ENCODE measurements at places on chromosomes 12 and 14.

GRCh38 chr14:29161593-29161992 is 395.0 kb downstream of the FOXG1 start:
- DNase-seq, result no peak

DNA sequence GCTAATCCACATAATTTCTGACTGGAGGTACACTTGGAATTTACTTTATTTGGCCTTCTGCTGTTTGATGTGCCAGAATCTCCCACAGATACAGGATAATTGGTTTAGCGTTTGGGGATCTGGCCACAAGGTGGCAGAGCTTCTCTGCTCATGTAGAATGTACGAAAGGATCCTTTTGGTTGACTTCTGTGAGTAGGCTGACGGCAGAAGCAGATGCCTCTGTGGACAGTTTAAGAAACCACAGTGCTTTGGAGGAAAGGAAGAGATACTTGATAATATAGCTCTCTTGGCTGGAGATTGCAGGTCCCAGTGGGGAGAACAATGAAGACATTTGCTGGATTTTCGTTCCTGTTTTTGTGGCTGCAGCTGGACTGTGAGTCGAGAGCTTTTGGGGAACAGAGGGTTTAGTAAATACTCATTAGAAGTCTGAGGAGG is 75.3 kb upstream of the OR4E1 start:
- peak; percentile 31 for DNase-seq

DNA sequence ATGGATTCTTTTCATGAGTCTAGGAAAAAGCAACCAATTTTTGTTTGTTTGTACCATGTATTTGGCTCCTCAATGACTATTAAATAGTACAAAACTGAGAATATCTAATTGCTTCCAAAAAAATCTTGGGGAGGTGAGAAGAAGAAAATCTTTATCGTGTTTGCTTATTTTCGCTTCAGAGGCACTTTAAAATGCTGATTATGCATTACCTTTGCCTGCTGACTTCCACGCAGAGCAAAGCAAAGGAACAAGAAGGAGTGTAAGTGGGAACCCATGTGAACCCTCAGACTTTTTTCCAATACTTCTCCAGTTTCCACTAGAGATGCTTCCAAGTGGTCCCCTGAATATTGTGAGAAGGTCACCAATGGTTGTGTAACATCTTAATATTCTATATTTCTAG is 43.2 kb upstream of the STRN3 start:
- DNase-seq, result no peak

DNA sequence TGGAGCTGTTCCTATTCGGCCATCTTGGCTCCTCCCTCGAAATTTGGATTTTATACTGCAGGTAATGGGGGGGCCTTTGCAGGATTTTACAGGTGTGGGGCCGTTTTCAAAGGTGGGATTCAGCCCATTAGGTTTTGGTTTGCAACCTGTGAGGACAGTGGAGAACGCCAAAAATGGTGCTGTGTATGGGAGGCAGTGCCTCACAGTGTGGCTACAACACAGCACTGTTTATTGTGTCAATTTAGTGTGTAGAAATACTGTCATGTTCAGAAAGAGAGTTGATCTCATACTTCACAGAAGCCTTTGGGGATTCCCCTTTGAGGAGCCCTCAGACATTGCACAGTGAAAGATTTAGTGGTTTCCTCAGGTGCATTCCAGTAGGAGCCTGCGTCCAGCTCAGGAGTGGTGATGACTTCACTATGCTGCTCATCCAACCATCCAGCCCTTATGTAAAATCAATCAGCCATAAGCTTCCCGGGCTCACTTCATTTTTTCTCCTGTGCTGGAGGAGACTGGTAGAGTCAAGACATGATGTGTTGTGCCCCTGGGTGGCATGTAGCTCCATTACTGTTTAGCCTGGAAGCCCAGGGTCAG is 92.7 kb upstream of the PRMT8 start:
- no peak for DNase-seq

DNA sequence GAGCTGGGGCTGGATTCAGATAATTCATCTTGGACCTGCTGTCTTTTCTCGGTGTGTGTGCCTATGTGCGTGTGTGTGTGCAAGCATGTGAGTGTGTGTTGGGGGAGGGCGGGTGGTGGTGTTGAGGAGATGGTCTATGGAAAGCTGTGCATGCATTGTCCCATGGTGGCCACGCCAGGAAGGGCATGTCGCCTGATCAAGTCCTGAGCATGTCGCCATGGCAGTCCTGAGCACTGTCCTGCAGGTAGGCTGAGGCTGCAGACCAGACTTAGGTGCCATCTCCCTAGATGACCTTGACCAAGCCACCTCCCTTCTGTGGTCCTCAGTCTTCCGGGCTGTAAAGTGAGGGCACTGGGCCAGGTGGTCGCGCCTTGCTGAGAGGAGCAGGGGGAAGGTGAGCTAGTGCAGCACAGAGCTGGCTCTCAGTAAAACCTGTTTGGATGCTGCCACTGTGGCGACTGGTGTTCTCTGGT is 81.4 kb downstream of the PAPOLA start:
- DNase-seq, result no peak

DNA sequence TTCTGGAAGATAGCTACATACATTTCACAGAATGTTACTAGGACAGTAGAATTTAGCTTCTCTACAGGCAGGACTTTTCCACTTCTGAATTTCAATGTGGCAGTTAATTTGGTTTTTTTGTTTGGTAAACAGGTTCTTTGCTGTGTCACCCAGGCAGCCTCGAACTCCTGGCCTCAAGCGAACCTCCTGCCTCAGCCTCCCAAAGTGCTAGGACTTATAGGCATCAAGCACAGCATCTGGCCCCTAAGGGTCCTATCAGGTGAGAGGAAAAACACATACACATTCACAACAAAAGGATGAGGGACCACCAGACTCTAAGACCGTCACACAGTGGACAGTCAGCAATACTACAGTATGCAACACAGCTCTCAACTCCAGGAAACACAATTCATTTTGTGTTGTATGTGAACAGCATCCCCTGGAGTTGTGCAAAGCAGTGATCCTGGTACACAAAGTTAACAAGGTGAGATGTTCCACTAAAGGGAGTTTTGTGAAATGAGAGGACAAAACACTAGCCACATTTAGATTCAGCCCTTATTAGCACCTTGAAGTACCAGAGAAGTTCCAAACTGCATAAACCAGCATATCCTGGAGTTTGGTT is 6.9 kb downstream of the ATP2B1 start:
- DNase-seq, result no peak

GRCh38 chr12:26700430-26700829 is 132.6 kb downstream of the ITPR2 start:
- DNase-seq, result no peak

DNA sequence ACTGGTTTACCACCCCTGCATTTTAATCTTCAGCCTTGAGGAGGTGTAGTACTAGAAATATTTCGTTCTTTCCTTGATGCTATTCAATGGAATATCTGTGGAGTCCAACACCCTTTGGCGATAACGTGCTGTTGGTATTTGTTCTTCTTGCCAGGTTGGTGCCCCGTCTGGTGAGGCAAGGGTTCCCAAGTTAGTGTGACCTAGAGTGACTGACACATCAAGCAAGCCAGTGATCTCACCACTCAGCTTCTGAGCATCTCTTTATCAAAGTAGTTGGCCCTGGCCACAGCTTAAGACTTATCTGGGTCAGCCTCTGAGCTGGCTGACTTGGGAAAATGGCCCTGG is 60.2 kb downstream of the PLXNC1 start:
- no peak for DNase-seq

DNA sequence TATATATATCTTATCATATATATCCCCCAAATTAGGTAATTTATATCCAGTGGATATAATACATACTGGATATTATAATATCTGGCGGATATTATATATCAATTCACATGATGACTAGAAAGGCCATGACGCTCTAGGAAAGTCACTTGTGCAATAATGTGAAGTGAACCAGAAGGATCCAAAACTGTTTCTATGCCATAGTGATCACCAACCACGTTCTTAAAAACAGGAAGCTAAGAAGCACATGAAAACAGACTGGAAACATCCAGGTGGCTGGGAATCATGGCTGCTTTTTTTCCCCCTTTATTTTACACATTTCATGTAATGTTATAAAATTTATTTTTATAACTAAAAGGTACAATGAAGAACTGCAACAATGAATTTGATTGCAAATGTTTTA is 1.4 kb downstream of the GUCY2C start:
- DNase-seq, result no peak

DNA sequence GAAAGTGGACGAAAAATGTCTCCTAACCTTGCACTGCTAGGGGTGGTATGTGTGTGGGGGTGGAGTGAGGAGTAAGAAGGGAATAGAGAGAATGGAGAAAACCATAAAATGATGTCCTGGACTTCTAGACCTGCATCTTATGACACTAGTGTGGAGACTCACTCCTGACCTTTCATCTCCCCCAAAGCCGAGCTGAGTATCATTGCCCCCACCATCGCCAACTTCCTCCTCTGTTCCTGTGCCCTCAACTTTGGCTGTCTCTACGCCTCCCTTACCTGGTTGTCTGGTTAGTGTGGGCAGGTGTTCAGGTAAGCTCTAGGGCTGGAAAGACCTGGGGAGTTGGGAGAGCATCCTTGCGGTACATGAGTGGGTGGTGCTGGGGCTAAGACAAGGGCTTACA is 4.5 kb upstream of the KLHL33 start:
- no peak for DNase-seq

GRCh38 chr14:83425138-83425537 is 1891.5 kb upstream of the SEL1L start:
- no peak for DNase-seq

DNA sequence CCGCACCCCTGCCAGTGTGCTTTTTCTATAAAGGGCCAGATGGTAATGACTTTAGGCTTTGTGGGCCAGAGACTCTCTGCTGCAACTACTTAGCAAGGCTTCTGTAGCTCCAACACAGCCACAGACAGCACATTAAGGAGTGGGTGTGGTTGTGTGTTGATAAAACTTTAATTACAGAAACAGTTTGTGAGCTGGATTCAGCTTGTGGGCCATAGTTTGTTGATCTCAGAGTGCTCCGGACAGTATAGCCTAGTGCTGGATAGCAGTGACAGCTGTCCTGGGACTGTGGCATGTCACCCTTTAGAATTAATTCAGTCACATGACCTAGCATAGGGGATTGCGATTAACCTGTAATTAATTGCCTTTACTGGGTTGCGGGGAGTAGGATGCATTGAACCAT is 109.7 kb downstream of the ZNF664 start:
- DNase-seq, result no peak

GRCh38 chr14:78083837-78084236 is 86.3 kb upstream of the NRXN3 start:
- no peak for DNase-seq

GRCh38 chr12:93653079-93653478 is 24.1 kb upstream of the CRADD start:
- no peak for DNase-seq

DNA sequence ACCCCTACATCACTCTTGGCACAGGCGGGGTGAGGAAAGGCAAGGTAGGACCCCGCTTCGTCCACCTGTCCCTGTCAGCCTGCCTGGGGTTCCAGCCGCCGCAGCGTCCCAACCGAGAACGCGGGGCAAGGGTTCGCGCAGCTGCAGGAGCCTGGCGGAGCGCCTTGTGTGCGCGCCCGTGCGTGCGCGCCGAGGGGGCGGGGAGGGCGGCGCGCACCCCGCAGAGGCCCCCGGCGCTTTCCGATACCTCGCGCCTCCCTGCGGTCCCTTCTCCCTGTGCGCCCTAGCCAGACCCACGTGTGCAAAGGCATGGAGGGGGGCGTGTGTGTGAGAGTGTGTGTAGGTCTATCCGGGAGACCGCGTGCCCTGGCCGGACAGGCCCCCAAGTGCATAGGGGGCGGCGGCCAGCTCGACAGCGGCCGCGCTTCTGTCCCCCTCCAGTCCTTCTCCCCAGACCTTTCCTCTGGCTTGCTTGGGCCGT is 122.4 kb downstream of the TSPAN9 start:
- no peak for DNase-seq

DNA sequence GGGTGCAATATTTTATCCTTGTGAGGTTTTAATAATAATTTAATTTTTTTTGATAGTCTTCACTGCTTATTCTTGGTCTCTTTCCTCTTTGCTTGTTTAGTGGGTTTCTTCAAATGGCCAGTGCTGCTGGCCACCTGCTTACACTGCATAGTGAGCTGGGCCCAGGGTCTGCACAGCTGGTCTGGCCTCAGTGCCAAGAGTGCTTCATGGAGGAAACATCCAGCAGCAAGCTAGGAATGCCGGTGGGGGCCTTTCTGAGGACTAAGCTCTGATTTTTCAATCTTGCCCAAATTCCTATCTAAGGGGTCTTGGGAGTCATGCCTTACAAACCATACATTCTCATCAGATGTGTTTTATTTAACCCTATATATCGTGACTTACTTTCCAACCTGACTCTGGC is 13.3 kb upstream of the BDKRB2 start:
- DNase-seq, result no peak

GRCh38 chr12:92257261-92257660 is 111.6 kb upstream of the BTG1 start:
- no peak for DNase-seq

DNA sequence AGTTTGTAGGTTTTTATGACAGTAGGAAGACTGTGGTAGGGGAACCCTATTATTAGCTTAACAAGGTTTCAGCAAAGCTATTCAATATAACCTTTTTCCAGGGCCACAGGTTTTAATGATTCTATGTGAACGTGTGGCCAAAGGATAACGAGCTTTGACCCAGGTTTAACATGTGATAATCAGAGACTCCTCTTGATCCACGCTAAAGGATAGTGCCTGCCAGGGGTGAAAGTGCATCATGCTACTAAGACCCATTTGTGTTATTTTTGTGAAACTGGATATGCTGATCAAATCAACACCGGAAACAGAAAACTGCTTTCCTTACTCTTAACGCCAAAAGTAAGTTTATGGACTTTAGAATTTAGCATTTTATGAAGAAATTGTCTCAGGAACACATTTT is 909 bp upstream of the TAOK3 start:
- no peak for DNase-seq

GRCh38 chr12:5335069-5335468 is 96.8 kb upstream of the NTF3 start:
- no peak for DNase-seq

DNA sequence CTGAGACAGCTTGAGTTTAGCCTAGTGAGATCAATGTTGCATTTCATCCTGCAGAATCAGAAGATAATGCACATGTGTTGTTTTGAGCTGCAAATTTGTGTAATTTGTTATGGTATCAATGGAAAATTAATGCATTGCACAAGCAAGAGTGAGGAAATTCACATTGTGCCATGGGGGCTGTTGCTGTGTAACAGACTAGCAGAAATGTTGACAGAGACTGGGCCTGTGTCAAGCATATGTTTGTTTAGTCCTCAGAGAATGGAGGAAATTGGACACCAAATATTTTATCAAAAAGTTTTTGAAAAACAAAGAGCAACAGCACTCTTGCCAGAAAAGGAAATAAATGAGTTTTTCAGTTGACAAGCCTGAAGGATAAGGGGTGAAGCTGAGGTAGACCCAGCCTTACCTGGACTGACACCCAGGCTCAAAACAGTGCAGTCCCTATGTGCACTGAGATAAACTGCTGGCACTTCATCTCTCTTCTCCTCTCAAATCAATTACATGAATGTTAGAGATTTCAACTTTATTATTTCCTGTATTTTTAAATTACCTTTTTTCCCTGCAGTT is 1150.0 kb downstream of the FSCB start:
- DNase-seq, result no peak

GRCh38 chr12:12796928-12797793 is 11.7 kb downstream of the APOLD1 start:
- DNase-seq, result no peak
